ENCODE measurements at places on chromosomes 16 and 17.

- no peak for DNase-seq
These were observed 17.8 kb upstream of the OSGIN1 start for GRCh38 chr16:83935005-83935857.

DNA sequence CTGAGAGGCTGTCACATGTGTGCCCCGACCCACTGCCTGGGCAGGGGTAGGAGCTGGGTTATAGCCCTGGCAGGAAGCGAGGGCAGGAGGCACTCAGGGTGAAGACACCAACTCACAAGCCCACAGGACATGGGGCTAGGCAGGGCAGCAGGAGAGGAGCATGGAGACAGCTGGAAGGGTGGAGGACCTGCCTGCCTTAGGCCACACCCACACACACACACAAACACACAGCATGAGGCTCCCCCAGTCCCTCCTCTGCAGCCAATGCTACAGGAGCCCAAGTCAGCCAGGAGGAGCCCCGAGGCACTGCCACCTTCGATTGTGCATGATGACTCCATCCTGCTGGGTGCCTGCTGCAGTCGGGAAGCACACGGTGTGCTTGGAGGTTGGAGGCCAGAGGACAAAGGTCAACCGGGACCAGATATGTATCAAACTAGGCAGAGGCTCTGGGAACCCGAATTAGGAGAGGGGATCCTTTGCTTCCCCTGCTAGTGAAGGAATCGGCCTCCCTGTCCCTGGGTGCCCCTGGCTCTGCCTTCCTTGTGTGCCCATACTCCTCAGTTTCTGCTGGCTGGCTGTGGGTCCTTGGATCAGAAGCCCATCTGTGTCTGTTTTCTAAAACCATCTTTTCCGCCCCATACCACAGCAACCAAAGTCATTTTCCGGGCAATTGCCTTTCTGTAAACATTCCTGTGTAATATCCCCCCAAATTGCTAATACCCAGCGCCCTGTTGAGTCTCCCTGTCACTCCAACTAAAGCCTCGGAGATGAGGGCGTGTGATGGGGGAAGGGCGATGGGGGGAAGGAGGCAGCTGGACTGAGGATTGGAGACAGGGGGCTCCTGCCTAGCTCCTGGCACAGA is 20.5 kb downstream of the SRCIN1 start:
- DNase-seq, result no peak

GRCh38 chr16:11121083-11121608 is 134.9 kb downstream of the SOCS1 start:
- no peak for DNase-seq

DNA sequence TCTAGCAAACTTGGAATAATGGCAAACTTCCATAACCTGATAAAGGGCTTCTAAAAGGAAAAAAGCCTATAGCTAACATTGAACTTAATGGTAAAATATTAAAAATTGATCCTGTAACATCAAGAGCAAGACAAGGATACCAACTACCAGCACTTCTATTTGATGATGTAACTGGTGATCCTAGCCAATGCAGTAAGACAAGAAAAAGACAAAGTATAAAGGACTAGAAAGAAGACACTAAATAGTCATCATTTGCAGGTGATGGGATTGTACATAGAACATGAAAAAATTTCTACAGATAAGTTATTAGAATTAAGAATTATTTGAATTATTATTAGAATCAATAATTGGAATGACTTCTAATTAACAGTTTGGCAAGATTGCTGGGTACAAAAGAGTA is 37.0 kb downstream of the B9D1 start:
- no peak for DNase-seq

- no peak for DNase-seq
These were observed 296.9 kb downstream of the ZFHX3 start for GRCh38 chr16:72751076-72751475.

DNA sequence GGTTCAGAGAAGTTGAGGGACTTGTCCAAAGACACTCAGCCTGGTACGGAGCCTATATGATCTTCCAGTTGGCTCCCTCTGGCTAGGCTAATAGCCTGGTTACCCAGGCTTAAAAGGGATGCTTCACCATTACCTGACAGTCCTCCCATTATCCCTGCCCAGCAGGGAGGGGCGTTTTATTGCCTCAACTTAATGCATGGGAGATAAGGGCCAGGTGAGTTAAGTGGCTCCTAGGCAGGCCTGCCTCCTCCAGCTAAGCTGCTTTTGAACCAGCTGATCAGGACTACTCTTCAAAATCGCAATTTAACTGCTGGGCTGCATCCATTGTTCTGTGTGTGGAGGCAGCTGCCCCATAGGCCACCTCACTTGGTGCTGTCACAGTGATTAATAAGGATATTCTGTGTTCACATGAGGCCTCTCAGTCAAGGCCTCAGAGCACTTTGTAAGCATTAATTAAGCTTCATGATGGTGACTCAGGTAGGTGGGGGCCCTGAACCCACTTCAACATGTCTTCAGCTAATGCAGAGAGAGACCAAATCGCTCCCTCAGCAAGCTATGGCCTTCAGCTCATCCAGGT is 27.9 kb downstream of the SMPD3 start:
- DNase-seq, result no peak

GRCh38 chr16:10827691-10828341 is 9.2 kb upstream of the TVP23A start:
- no peak for DNase-seq

DNA sequence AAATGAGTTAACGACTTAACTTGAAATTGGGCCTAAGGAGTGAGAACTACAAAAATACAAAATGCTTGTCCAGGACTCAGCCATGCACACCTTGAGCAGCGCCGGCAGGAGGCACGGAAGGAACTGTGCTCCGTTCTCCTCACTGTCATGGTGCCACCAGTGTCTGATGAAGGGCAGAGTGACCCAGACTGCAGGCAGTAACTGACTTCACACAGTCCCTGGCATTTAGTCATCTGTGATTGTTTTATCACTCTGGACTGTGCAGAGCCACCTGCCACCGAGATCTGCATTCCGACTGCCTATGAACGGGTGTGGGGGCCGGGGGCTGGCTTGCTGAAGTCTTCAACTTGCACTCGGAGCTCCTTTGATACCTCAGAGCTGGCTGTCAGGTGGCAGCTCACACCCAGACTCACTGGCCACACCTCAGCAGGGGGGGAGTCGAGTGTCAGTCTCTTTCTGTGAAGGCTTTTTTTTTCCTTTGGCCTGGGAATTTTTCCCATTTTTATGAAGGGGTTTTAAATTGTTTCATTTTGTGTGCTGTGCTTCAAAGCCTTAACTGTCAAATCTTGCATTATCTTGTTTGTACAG is 20.2 kb upstream of the ENDOV start:
- DNase-seq, result no peak

- DNase-seq, result no peak
These were observed 86.8 kb downstream of the NTN1 start for GRCh38 chr17:9108146-9108545.

GRCh38 chr16:49399594-49400364 is 26.2 kb downstream of the C16orf78 start:
- no peak for DNase-seq

- DNase-seq, result no peak
These were observed 4.0 kb downstream of the CRYBA1 start for GRCh38 chr17:29250666-29251065.

- no peak for DNase-seq
These were observed 8.6 kb upstream of the SLC13A5 start for GRCh38 chr17:6721744-6722143.

GRCh38 chr17:42748202-42748907 is 3.5 kb upstream of the EZH1 start:
- no peak for DNase-seq

DNA sequence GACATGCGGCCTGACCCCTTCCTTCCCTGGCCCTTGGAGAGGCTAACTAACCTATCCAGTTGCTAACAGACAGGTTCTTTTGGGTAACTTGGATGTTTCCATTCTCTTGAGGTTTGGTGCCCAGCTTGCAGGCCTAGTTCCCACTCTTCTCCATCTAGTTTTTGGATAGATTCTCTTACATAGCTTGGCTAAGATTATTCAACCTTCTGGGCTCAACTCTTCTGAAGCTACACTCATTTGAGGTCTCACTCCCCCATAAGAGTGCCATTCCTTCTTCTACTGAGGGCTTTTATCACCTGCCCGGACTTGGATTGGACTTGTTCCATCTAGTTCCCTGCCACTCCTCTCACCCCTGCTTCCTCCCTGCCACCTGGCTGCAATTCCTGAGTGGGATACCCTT is 44.1 kb upstream of the MARCHF10 start:
- DNase-seq, result no peak

- peak; percentile 66 for DNase-seq
These were observed 8.3 kb upstream of the ZNF750 start for GRCh38 chr17:82848022-82848592.

GRCh38 chr17:31296142-31296541 is 897 bp downstream of the OMG start:
- DNase-seq, result no peak

DNA sequence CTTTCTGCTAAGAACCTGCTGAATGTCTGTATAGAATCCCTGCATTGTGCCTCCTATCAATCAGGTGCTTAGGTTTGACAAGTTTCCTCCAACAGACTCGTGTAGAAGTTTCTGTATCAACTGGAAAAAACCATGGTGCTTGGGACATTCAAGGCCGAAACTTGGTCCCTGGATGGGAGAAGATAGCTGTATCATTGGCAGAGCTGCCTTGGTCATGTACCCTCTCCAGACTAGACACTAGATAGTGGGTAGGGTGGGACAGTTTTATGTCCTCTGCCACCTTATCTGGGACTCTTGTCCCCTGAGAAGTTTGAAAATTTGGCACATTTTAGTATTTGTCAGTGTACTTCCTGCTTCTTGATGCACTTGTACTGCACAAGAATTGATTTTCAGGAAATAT is 520.8 kb downstream of the WWOX start:
- no peak for DNase-seq

- DNase-seq, result peak; percentile 35
These were observed 4.8 kb downstream of the MT1A start for GRCh38 chr16:56643080-56643778.

DNA sequence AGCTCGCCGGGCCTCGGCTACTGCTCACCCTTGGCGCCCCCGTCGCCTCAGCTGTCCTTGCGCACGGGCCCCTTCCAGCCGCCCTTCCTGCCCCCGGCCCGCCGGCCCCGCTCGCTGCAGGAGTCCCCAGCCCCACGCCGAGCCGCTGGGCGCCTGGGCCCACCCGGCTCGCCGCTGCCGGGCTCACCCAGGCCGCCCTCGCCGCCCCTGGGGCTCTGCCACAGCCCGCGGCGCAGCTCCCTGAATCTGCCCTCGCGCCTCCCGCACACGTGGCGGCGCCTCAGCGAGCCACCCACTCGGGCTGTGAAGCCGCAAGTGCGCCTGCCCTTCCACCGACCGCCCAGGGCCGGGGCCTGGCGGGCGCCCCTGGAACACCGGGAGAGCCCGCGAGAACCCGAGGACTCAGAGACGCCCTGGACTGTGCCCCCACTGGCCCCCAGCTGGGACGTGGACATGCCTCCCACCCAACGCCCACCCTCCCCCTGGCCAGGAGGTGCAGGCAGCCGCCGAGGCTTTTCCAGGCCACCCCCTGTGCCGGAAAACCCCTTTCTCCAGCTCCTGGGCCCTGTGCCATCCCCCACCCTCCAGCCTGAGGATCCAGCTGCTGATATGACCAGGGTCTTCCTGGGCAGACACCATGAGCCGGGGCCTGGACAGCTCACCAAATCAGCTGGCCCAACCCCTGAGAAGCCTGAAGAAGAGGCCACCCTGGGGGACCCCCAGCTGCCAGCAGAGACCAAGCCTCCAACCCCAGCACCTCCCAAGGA is 12.8 kb downstream of the MYO15A start:
- DNase-seq, result no peak

DNA sequence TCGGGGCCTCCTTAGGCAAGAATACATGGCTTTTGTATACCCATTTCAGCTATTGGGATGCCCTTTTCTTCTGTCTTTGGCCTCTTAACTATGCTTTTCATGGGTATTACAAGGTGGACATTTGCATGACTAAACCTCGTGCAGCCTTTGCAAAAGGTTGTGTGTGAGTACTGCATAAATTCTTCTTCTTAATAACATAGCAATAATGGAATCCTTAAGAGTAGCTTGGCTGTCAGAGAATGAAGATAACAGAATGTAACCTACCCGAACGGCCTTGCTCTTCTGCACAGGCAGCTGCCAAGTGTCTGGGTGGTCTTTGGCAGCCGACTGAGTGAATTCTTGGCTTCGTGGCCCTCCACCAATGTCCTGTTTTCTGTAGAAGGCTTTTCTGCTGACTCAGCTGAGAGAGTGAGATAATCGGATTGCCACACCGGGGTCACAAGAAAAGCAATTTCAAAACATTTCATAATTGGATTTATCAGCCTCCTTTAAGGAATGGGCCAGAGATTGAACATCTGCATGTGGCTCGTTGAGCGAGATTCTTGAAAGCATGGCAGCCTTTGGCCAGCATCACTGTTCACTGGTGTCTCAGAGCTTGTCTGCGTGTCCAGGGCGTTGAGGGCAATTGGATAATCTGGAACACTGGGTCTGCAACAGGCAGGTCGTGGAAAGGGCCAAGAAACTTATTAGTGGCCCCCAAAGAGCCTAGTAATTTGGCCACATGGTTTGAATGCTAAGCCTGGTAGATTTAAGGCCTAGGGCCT is 13.4 kb downstream of the IRF8 start:
- no peak for DNase-seq

GRCh38 chr16:14232106-14232864 is 161.2 kb downstream of the MRTFB start:
- no peak for DNase-seq

GRCh38 chr16:31064882-31065461 is 9.1 kb downstream of the ZNF668 start:
- no peak for DNase-seq

DNA sequence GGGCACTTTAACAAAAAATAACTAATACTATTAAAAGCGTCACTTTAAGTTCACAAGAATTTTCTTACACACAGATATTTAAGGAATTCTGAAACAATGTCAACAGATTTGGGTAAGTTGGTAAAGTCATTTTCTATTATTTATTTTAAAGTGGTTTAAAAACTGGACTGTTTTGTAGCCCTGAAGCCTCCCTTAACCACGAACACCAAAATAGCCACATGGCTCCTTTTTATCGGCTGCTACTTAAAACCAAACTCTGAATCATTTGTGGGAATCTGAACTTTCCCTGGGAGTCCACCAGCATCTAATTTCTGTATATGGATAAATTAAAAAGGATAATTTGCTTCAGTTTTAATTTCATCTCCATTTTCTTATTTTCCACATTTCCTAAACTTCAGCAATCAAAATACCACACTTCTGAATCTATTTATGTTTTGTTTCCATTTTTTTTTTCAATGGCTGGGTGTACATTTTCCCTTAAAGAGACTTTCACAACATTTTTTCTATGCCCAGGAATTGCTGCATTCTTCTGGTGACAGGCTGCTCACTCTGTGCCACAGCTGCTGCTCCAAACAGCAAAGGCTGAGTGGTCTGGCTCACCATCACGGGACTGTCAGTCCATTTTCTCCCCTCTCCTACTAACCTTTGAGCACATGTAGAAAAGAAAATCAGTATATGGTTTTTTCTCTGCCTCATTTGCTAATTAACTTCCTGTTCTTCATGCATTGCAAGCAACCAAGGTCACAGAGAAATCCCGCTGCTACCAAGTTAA is 255.5 kb upstream of the KCNJ16 start:
- no peak for DNase-seq

DNA sequence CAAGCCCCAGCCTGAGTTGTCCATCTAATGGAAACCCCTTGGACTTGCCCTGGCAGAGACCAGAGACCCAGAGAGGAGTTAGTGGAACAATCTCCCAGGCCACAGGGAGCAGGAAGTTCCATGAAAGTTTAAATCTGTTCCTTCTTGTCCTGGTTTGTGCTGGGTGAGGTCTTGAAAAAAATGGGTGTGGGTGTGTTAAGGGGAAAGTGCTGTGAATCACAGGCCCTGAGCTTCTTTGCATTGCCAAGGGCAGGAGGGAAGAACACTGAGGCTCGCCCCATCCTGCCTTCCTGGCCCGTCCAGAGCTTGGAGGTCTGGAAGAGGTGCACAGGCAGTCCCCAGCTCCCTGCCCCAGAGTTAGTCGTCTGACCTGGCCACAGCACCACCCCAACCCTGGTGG is 2.3 kb downstream of the ADORA2B start:
- no peak for DNase-seq

Measured in Jurkat, Clone E6-1 (cell line).